ENCODE measurements at places on chromosomes 16 and 17.
A peak's percentile ranks its signal among the peaks of the same experiment; 100 is the strongest.

DNA sequence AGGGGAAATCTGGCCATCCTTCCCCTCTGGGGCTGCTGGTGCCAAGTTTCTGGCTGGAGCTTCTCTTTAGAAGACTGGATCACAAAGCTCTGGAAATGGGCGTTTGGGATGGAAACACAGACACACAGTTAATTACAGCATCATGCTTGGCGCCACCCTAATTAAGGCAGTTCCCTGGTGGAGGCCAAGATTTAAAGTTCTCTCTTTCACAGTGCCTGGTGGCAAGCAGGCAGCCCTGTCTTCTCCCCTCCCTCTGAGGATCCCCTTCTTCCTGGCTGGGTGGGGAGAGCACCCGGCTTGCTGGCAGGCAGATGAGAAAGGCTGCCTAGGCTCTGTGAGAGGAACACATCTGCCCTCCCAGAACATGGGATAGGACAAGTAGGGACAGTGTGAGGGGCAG, 59.0 kb upstream of the NKD1 start:
- no peak for DNase-seq

DNA sequence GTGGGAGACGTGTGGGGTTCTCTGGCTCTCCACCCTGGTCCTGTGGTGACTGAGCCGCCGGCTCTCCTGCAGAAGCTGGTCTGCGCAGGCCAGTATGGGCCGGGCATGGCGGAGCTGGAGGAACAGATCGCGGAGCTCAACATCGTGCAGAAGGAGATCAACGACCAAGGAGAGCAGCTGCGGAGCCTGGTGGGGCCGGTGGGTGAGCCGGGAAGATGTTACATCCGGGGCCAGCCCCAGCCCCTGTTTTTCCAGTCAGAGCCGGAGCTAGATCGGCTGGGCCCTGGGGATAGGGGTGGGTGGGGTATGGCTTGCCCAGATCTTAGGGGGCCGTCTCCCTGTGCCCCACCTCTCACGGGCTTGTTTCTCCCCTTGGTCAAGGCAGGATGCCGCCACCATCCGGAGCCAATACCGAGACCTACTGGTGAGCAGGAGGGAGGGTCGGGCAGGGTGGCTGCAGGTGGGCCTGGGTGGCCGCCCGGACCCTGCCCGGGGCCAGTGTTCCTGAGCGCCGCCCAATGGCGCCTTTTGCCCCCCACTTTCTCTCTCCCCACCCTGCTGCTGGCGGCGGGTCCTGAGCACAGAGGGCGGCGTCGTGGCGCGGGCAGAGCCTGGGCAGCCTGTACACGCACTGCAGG, 5.0 kb downstream of the EVPLL start:
- DNase-seq: no peak

GRCh38 chr16:27995378-27995777, 68.1 kb downstream of the GSG1L start:
- DNase-seq: no peak

GRCh38 chr16:7057458-7057857, 275.2 kb upstream of the RBFOX1 start:
- DNase-seq: no peak

- DNase-seq: peak; percentile 69
Observed at GRCh38 chr16:55487048-55487803, 8.2 kb downstream of the MMP2 start.

GRCh38 chr17:29190039-29190438, 9.8 kb upstream of the MYO18A start:
- DNase-seq: no peak

- no peak for DNase-seq
Observed at GRCh38 chr17:34151102-34151501, 104.0 kb upstream of the CCL2 start.

- no peak for DNase-seq
Observed at GRCh38 chr17:36862116-36862920, 75.0 kb upstream of the LHX1 start.

- peak; percentile 67 for DNase-seq
Observed at GRCh38 chr17:57946798-57947358, 8.3 kb downstream of the CUEDC1 start.
